ELR (cell line): ENCODE measurements at places on chromosomes 5 and 9.

DNA sequence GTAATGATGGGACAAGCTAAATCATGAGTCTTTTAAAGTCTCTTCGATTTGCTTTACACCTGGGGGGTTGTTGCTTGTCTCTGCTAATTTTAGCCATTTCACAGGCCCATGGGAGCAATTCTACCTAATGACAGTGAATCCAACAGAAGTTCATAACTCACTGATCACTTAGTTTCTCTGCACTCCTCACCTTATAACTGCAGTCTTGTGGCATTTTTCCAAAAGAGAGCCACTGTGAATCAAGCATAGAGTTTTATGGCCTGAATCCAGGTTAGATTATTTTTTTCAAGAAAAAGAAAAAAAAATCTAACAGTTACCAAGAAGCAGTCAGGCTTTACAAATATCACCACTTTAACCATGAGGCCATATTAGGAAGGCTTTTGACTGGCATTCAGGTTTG, 1.5 kb upstream of the IL7R start:
- no peak for DNase-seq

- no peak for DNase-seq
Observed at GRCh38 chr9:17315341-17315740, 180.5 kb downstream of the CNTLN start.

DNA sequence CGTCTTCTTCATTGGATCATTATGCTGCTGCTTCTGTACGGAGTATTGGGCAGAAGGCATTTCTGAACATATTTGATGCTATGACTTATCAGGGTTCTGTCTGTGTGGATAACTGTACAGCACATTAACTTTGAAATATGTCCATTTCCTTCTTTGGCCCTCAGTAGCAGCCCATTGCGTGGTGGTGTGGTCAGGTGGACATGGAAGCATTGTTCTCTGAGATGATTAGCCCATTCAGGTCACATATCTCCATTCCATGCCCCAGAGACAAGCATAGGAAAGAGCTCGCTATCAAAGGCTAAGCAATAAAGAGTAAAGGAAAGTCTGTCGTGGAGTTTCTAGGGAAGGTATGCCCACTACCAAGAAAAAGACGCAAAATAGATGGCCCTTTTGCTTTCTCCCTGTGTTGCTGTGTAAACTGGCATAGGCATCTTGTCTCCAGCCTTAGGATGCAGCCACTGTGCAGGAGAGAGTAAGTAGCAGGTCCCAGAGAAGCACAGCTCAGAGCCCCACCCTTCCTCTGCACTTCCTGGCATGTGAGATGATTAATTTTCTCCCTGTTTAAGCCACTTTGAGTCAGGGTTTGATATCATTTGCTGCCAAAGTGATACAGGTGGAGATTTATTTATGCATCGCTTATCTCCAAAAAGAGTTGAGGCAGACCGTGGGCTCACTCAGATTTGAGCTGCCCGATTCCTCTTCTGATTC, 221.9 kb downstream of the PDZD2 start:
- DNase-seq = peak; percentile 34

DNA sequence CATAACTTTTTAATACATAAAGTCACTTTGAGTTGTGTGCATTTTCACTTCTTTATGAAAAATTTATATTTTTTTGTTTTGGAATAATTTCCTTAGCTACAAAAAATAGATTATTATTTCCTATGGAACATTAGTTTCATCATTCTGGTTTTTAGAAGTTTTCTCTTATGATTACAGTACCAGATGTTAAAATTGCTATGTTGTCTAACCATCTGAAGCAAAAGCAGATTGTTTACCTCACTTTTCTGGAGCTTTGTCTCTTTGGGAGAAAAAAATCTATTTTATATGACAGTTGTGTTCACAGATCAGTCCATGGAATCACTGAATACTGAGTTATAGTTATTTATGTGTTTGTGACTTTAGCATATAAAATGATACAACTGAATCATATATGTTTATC, 708.9 kb upstream of the RIOK2 start:
- no peak for DNase-seq

- DNase-seq = peak; percentile 26
Observed at GRCh38 chr9:128902351-128903078, 18.3 kb upstream of the PHYHD1 start.
